ENCODE measurements at places on chromosomes 2 and 18.

DNA sequence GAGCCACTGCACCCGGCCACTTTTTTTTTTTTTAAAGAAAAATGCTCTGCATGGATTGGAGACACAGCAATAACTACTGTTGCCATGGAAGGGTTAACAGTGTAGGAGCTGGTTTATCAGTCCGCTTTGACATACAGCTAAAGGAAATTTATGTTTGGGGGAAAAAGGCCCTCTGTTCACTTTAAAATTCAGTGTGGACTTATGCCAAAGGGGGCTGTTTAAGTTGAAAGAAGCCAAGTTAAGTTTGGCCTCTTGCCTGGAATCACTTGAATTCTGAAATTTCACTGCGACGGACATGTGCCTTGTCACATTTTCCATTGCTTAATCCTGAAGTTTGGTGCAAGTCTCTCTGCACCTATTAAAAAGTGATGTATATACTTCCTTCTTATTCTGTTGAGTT, 3.1 kb downstream of the KCNE4 start:
- DNase-seq, result no peak

GRCh38 chr2:1858733-1859132, 114.4 kb upstream of the PXDN start:
- DNase-seq, result no peak

- DNase-seq, result no peak
Observed at GRCh38 chr2:232984451-232985207, 28.4 kb downstream of the NGEF start.

DNA sequence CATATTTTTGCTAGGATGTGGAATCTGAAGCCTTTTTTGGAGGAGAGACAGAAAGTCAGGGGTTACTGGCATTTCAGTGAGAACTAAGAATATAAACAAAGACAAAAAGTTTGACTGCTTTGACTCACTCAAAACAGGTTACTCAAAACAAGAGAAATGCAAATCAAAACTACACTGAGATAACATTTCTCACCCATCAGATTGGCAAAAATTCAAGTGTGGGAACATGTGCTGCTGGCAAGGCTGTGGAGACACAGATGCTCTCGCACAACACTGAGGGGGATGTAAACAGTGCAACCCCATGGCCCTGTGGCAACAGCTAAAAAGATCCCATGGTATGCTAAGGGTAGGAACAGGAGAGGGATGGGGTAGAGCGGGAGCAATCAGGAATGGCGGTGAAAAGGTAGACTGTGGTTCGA, 86.6 kb downstream of the DTNB start:
- no peak for DNase-seq

Data from stimulated activated CD8-positive, alpha-beta memory T cell treated with anti-CD3 and anti-CD28 coated beads, Interleukin-15, amount 100 ng/mL, for 24 hours (primary cell).